Sigmoid colon (tissue), 7 donors: ENCODE measurements at places on chromosomes 6 and 20. TPM values are rescaled to one million over a fixed set of nuclear protein-coding genes. Genes with fewer than 3 reads are reported as not detected.
A peak's percentile ranks its signal among the peaks of the same experiment; 100 is the strongest.

GRCh38 chr6:3829285-3829684, 19.9 kb upstream of the FAM50B start:
- no peak overlapping the region for H3K27ac ChIP-seq
- no peak overlapping the region for H3K4me3 ChIP-seq
- H3K27me3 ChIP-seq, result no peaks in the 10 kb centered on the region
- no peak for DNase-seq
- H3K36me3 ChIP-seq, result no peaks in the 10 kb centered on the region

DNA sequence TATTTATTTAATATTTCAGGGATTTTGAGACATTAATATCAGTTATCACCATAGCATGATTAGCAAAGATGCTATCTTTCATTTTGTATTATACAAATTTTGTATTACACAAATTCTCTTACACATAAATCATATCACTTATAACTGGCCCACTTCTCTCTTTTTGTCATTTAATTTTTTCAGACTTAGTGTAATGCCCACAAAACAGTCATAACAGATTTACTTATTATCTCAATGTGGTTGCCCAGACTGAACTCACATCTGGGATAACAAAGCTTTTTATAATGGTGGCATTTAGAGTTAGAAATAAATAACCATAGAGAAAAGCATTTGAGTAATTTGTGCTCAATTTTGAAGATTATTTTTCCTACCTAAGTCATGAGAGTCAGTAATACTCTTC, 148.3 kb downstream of the TFAP2B start:
- H3K36me3 ChIP-seq, result no peaks in the 10 kb centered on the region
- H3K4me3 ChIP-seq, result no peak overlapping the region
- DNase-seq, result no peak
- no peak overlapping the region for H3K27ac ChIP-seq
- no peaks in the 10 kb centered on the region for H3K27me3 ChIP-seq

DNA sequence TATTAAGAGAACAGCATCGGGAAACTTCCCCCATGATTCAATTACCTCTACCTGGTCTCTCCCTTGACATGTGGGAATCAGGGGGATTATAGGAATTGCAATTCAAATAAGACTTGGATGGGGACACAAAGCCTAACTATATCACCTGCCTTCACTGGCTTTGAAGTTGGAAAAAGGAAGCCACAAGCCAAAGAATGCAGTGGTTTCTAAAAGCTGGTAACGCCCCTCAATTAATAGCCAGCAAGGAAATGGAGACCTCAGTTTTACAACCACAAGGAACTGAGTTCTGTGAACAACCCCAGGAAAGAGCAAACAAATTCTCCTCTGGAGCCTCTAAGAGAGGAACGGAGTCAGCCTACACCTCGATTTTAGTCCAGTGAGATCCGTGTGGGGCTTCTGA, 244.1 kb downstream of the TFAP2A start:
- DNase-seq, result no peak
- no peaks in the 10 kb centered on the region for H3K36me3 ChIP-seq
- H3K27ac ChIP-seq, result no peak overlapping the region

GRCh38 chr20:49272654-49273053, 5.2 kb downstream of the ZNFX1 start:
- no peaks in the 10 kb centered on the region for H3K27me3 ChIP-seq
- no peak for DNase-seq
- peaks cover 18% of the 10 kb centered on the region for H3K36me3 ChIP-seq
- no peaks in the 10 kb centered on the region for H3K4me1 ChIP-seq

Gene TNXB
- total RNA-seq, result 224 TPM

Gene BPI
- total RNA-seq, result not detected

- no peaks in the 10 kb centered on the region for H3K27me3 ChIP-seq
- peak overlapping the region; percentile 26 for H3K4me3 ChIP-seq
- H3K27ac ChIP-seq, result peak overlapping the region; percentile 39
- no peaks in the 10 kb centered on the region for H3K4me1 ChIP-seq
These were observed 74.9 kb downstream of the NCOA3 start for GRCh38 chr20:47576516-47577033.

Gene CD83
- total RNA-seq, result 1.1 TPM

GRCh38 chr6:135974426-135974825, 122.9 kb downstream of the PDE7B start:
- DNase-seq, result no peak
- no peak overlapping the region for H3K27ac ChIP-seq
- no peak overlapping the region for H3K4me3 ChIP-seq
- no peaks in the 10 kb centered on the region for H3K4me1 ChIP-seq
- no peaks in the 10 kb centered on the region for H3K27me3 ChIP-seq
- H3K36me3 ChIP-seq, result no peaks in the 10 kb centered on the region

DNA sequence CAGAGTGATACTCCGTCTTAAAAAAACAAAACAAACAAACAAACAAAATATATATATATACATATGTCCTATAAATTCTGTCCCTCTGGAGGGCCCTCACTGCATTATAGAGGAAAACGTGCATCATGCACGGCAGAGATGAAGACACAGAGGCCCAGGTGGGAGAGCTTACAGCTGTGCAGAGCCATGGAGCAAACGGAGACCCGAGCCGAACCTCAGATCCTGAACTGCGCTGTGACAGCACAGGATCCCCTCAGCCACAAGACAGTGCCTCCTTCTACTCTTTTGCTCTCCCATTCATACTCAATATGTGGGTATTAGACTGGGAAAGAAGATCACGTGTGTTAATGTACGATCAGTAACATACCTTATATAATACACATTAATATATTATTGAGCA, 81.6 kb downstream of the ZNF217 start:
- H3K27me3 ChIP-seq, result no peaks in the 10 kb centered on the region
- DNase-seq, result no peak
- no peak overlapping the region for H3K4me3 ChIP-seq
- H3K4me1 ChIP-seq, result no peaks in the 10 kb centered on the region

Gene APOM
- not detected for total RNA-seq

DNA sequence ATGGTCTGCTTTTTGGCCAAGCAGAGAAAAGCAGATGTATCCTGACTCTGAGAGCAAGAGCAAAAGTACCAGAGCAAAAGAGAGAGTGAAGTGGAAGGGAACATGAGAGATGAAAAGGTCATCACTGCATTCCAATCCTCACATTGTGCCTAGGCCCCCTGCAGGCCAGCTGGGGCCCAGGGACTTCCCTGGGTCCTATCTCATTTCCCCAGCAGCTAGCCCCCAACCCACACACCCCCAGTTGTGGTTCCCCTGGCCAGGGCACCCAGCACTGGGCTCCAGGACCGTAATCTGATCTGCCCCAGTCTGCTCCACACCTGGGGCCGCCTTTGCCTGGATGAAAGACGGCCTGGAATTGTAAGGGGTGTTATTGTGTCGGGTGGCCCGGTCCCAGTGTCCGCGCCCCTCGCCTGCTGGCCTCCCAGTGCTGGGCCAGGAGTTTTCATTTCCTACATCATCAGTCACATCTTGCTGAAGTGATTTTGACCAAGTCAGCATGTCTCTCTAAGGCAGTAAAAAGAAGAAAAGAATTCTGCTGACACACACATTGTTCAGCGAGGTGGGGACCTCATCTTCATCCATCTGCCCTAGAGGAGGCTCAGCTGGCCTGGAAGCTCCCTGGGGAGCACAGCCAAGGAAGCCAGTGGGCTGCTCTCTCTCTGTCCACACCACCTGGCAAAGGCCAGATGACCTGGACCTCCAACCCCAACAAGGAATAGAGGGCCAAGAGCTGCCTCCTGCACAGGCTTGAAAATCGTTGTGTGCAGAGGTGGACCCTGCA, 4.0 kb upstream of the BMP7 start:
- H3K36me3 ChIP-seq, result no peaks in the 10 kb centered on the region
- H3K27ac ChIP-seq, result no peak overlapping the region
- peaks cover 18% of the 10 kb centered on the region for H3K4me1 ChIP-seq
- no peak overlapping the region for H3K4me3 ChIP-seq

- H3K36me3 ChIP-seq, result no peaks in the 10 kb centered on the region
- H3K4me1 ChIP-seq, result no peaks in the 10 kb centered on the region
- H3K27ac ChIP-seq, result peak overlapping the region; percentile 68
- no peak overlapping the region for H3K4me3 ChIP-seq
These were observed 68.3 kb downstream of the ANKS1A start for GRCh38 chr6:34957231-34957783.

Gene ANKRD66
- total RNA-seq, result not detected

GRCh38 chr6:129233458-129234134, 350.7 kb downstream of the LAMA2 start:
- no peak overlapping the region for H3K27ac ChIP-seq
- no peaks in the 10 kb centered on the region for H3K36me3 ChIP-seq
- no peak for DNase-seq
- no peaks in the 10 kb centered on the region for H3K4me1 ChIP-seq

DNA sequence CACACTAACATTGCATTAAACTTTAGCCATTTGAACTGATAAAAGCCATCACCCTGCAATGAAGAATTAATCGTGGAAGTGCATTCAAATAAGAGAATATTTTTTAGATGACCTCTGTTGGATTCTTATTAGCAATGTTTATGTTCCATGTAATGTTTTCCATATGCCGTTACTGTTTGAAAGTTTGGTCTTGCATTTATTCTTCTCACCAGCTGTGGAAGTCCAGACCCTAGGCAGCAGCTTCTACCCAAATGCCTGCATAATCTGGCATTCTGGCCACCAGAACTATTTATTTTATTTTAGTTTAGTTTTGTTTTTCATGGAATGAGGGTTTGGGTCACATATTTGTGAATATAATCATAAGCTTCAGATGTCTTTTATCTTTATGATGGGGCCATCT, 140.4 kb downstream of the SAMD5 start:
- H3K27me3 ChIP-seq, result no peaks in the 10 kb centered on the region
- no peak for DNase-seq
- H3K36me3 ChIP-seq, result no peaks in the 10 kb centered on the region
- H3K27ac ChIP-seq, result no peak overlapping the region
- no peak overlapping the region for H3K4me3 ChIP-seq
- H3K4me1 ChIP-seq, result no peaks in the 10 kb centered on the region

DNA sequence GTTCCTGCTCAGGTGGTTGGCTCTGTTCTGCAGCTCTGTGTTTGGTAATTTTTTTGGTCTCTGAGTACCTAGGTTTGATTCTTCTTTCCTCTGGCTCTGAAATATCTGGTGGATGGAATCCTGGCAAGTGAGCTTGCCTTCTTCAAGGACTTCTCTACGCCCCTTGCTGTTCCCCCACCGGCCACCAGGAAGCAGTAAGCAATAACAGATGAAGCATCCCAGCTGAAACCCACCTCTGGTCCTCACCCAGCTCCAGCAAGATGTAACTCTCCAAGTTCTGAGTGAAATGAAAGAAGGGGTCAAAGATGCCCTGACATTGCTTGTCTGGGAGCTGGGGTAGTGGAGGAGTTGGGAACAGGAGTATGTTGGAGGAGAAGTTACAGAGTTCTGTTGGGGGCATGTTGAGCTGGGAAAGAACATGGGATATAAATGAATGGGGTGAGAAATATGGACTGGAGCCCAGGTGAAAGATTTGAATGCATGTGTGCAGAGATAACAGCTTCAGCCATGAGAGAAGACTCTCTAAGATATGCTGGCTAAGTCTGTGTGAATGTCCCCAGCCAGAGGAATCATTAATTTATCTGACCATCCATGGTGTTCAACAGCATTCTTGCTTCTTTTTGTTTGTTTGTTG, 51.3 kb upstream of the GLP1R start:
- no peak overlapping the region for H3K4me3 ChIP-seq
- H3K4me1 ChIP-seq, result no peaks in the 10 kb centered on the region
- H3K27me3 ChIP-seq, result no peaks in the 10 kb centered on the region
- H3K36me3 ChIP-seq, result no peaks in the 10 kb centered on the region
- H3K27ac ChIP-seq, result no peak overlapping the region

Gene TMEM170B
- 8.7 TPM for total RNA-seq

DNA sequence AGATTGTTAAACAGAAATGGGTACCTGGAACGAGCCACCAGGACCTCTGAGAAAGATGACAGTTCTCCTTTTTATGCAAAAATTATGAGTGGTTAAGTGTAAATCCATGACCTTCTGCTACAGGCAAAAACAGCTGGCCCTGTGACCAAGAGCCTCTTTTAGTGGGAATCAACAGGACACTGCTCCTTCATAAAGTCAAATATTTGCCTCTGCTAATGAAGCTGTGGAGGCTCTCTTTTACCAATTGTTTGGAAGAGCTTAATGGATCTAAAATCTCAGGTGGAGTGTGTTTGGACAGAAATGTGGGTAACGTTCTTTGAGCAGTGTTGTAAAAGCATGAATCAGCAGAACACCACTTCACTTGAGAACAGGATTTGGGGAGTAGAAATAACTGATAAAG, 117.5 kb upstream of the PCSK2 start:
- H3K27ac ChIP-seq, result no peak overlapping the region
- no peak overlapping the region for H3K4me3 ChIP-seq
- H3K27me3 ChIP-seq, result no peaks in the 10 kb centered on the region
- H3K36me3 ChIP-seq, result no peaks in the 10 kb centered on the region
- no peaks in the 10 kb centered on the region for H3K4me1 ChIP-seq
- DNase-seq, result no peak

GRCh38 chr6:87155842-87156815, 764 bp downstream of the ZNF292 start:
- peak overlapping the region; percentile 98 for H3K27ac ChIP-seq
- peaks cover 43% of the 10 kb centered on the region for H3K4me1 ChIP-seq
- DNase-seq, result peak; percentile 73
- no peaks in the 10 kb centered on the region for H3K27me3 ChIP-seq

GRCh38 chr6:43773050-43773979, 3.3 kb downstream of the VEGFA start:
- H3K4me3 ChIP-seq, result peak overlapping the region; percentile 61
- H3K27ac ChIP-seq, result peak overlapping the region; percentile 98
- peak; percentile 75 for DNase-seq
- H3K36me3 ChIP-seq, result peaks cover 11% of the 10 kb centered on the region

DNA sequence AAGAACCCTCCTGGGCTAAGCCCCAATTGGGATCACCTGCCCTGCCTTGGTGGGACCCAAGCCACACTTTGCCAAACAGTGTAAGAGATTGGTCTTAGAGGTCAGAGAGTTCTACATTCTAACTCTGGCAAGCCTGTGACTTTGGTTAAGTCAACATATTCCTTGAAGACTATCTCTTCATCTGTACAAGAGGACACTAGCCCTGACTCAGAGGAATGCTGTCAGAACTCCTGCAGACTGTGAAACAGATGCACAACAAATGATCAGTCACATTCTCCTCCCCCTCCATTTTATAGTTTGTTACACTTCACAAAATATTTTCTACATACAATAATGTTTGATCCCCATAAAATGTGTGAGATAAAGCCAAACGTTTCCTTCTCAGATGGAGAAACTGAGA, 91.7 kb upstream of the EPB41L1 start:
- no peaks in the 10 kb centered on the region for H3K4me1 ChIP-seq
- no peak overlapping the region for H3K4me3 ChIP-seq
- H3K36me3 ChIP-seq, result no peaks in the 10 kb centered on the region
- H3K27ac ChIP-seq, result no peak overlapping the region
- H3K27me3 ChIP-seq, result no peaks in the 10 kb centered on the region
- no peak for DNase-seq

- H3K27ac ChIP-seq, result peak overlapping the region; percentile 66
- H3K4me1 ChIP-seq, result peaks cover 21% of the 10 kb centered on the region
- no peaks in the 10 kb centered on the region for H3K27me3 ChIP-seq
- no peak overlapping the region for H3K4me3 ChIP-seq
These were observed 243.5 kb upstream of the PREP start for GRCh38 chr6:105646391-105646867.

Gene MOCS1
- total RNA-seq, result 15.8 TPM

Gene MYH7B
- 0.66 TPM for total RNA-seq
